ENCODE measurements at places on chromosomes 11 and 22.

DNA sequence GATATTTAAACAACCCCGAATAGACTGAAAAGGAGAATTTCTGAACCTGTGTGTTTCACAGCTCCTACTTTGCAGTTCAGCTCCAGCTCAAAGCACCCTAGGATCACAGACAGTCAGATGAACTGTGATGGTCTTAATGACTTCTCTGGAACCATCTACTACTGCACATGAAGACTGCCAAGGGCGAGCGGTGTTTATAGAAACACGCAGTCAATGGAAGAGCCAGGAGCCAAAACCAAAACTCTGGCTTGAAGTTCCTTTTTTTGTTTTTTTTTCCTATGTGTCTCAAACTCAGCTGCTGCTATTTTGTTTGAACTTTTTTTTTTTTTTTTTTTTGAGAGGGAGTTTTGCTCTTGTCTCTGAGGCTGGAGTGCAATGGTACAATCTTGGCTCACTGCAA, 382.6 kb upstream of the SYN3 start:
- no peak overlapping the region for H3K27ac ChIP-seq
- no peaks in the 10 kb centered on the region for H3K36me3 ChIP-seq
- no peaks in the 10 kb centered on the region for H3K27me3 ChIP-seq
- H3K4me3 ChIP-seq = no peak overlapping the region

DNA sequence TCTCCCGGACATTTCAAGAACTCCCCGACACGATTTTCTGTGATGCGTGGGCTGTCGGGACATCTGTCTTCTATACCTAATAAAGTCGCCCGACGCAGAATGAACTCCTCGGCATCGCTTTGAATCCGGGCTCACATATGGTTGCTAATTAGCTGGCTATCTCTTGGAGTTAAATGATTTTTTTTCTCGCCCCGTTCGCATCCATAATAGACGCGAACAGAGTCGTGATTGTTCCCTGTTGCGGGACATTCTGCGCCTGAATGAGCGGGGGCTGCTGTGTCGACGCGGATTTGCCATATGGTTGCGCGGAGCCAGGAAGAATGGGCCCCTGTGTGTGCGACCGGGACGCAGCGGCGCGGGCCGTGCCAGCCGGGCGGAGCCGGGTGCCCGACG, 16.4 kb downstream of the CDKN1C start:
- no peaks in the 10 kb centered on the region for H3K36me3 ChIP-seq
- DNase-seq = no peak
- no peaks in the 10 kb centered on the region for H3K4me1 ChIP-seq
- H3K27ac ChIP-seq = no peak overlapping the region

GRCh38 chr11:17992916-17993315, 19.9 kb downstream of the SERGEF start:
- no peak overlapping the region for H3K4me3 ChIP-seq
- no peak for DNase-seq
- no peaks in the 10 kb centered on the region for H3K27me3 ChIP-seq
- H3K36me3 ChIP-seq = no peaks in the 10 kb centered on the region
- no peak overlapping the region for H3K27ac ChIP-seq

GRCh38 chr11:96130061-96130620, 206.2 kb upstream of the MTMR2 start:
- H3K4me3 ChIP-seq = no peak overlapping the region
- H3K36me3 ChIP-seq = no peaks in the 10 kb centered on the region
- H3K27ac ChIP-seq = no peak overlapping the region

DNA sequence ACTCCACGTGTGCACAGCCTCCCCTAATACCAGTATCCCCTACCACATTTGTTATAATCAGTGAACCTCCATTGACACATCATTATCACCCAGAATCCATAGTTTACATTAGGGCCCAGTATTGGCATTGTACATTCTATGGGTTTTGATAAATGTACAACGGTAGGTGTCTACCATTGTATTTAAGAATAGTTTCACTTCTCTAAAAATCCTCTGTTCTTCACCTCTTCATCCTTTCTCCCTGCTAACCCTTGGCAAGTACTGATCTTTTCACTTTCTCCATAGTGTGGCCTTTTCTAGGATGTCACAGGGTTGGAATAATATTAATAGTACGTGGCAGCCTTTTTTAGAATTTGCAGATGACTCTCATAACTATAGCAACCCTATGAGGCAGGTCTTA, 353.8 kb downstream of the DDX10 start:
- H3K27me3 ChIP-seq = no peaks in the 10 kb centered on the region
- H3K36me3 ChIP-seq = no peaks in the 10 kb centered on the region
- H3K4me3 ChIP-seq = no peak overlapping the region

DNA sequence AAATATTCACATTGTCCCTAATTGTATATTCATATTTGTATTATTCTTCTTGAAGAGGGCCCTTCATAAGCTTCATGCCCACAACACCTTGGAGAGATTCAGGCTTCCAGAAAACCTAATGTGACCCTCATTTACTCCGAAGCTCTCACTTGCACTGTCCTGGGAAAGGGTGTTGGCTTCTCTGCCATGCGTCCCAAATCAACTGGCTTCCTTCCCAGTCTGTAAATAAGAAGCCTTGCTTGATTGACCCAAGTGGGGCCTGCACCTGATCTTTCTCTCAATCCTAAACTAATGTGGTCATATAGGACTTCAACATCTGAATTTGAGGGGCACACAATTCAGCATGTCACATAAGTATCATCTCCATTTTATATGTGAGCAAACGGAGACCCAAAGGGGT, 40.5 kb upstream of the ZBTB16 start:
- H3K4me3 ChIP-seq = no peak overlapping the region
- no peaks in the 10 kb centered on the region for H3K36me3 ChIP-seq
- no peak overlapping the region for H3K27ac ChIP-seq
- DNase-seq = no peak

GRCh38 chr22:45091254-45091854, 72.4 kb upstream of the NUP50 start:
- no peaks in the 10 kb centered on the region for H3K36me3 ChIP-seq
- H3K4me3 ChIP-seq = no peak overlapping the region
- H3K27ac ChIP-seq = no peak overlapping the region
- DNase-seq = no peak
- peaks cover 4% of the 10 kb centered on the region for H3K4me1 ChIP-seq

GRCh38 chr11:47438721-47439120, 10.2 kb downstream of the RAPSN start:
- H3K36me3 ChIP-seq = no peaks in the 10 kb centered on the region
- DNase-seq = no peak
- no peak overlapping the region for H3K27ac ChIP-seq

DNA sequence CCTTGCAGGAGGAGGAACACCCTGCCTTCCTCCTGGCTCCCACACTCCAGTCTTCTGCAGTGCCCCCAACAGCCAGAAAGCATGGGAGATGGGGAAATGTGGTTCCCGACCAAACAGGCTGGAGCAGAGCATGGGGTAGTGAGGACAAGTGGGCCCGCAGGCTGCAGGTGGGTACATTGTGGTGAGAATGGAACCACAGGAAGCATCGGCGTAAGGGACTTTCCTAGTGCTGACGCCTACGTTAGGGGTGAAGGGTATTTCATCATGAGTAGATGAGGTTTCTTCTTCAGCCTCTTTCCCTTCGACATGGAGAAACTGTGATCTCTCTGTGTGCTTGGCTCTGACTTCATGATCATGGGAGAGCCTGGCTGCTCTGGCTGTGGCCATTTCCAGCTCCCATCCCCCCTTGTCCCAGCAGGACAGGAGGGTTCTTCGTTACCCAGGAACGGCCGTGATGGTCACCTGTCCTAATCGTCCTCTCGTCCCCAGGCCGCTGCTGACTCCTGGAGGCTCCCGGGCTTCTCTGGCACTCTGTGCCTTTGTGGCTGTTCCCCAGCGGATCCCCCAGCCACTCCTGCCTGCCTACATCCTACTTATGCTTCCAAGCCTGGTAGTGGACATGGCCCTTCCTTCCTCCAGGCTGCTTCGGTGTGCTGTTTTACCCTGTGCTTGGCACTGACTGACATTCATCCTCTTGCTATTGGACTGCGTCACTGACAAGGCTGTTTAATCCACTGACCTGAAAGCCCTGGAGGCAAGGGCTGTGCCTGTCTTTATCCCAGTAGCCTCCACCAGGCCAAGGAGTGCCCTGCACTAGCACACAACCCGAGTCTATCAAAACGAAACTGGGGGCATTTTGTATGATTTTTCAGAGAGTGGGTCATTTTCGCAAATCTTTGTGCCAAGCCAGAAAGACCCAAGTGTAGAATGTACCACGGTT, 65.2 kb upstream of the CECR2 start:
- H3K27ac ChIP-seq = no peak overlapping the region
- no peaks in the 10 kb centered on the region for H3K4me1 ChIP-seq
- no peaks in the 10 kb centered on the region for H3K36me3 ChIP-seq
- DNase-seq = no peak
- H3K27me3 ChIP-seq = no peaks in the 10 kb centered on the region

- H3K4me1 ChIP-seq = no peaks in the 10 kb centered on the region
- no peaks in the 10 kb centered on the region for H3K27me3 ChIP-seq
- no peak overlapping the region for H3K4me3 ChIP-seq
- no peak overlapping the region for H3K27ac ChIP-seq
- no peak for DNase-seq
- no peaks in the 10 kb centered on the region for H3K36me3 ChIP-seq
These were observed 53.4 kb downstream of the XRRA1 start for GRCh38 chr11:74895340-74896116.

DNA sequence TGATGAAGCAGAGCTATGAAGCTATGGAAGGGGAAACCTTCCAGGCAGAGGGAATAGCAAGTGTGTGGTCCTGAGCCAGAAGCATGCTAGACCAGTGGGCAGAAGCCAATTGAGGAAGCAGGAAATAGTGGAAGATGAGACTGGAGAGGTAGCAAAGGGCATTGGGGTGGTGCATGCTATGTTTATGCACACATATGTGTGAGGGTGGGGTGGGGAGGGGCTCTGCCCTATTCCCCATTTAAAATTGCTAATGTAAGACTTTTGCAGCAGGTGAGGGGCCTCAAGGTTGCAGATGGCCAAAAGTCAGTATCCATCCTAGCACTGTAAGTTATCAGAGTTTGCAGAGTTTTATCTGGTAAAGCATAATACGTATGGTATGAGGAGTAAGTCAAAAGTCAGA, 626.6 kb upstream of the KIRREL3 start:
- no peaks in the 10 kb centered on the region for H3K36me3 ChIP-seq
- no peaks in the 10 kb centered on the region for H3K4me1 ChIP-seq
- H3K4me3 ChIP-seq = no peak overlapping the region
- no peaks in the 10 kb centered on the region for H3K27me3 ChIP-seq
- no peak overlapping the region for H3K27ac ChIP-seq

GRCh38 chr22:39299829-39300178, 19.6 kb downstream of the RPL3 start:
- no peak for DNase-seq
- peak overlapping the region; percentile 44 for H3K4me3 ChIP-seq
- H3K27me3 ChIP-seq = peaks cover 30% of the 10 kb centered on the region
- peak overlapping the region; percentile 67 for H3K27ac ChIP-seq

- no peak for DNase-seq
- no peaks in the 10 kb centered on the region for H3K27me3 ChIP-seq
- H3K4me3 ChIP-seq = no peak overlapping the region
- no peak overlapping the region for H3K27ac ChIP-seq
- no peaks in the 10 kb centered on the region for H3K36me3 ChIP-seq
These were observed 6.5 kb upstream of the CYB5R3 start for GRCh38 chr22:42655693-42656092.

DNA sequence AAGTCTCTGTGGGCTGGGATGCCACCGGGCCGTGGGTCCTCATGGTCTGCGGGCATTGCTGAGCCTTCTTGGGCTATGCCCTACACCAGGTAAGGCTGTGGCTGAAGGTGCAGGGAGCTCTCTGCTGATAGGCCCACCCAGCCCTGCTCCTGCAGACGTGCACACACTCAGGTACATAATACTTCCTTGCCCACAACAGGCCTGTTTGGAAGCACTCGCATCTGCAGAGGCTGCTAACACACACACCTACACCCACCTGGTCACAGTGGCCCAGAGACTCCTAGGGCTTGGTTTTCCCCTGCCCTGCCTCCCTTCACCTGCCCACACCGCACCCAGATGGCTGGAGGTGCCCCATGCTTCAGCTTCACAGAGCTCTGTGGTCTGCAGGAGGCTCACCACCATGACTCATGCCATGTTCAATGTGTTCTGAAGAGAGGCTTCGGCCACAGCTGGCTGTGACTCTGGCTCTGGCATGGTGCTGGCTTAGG, 72.8 kb upstream of the KCNQ1OT1 start:
- H3K36me3 ChIP-seq = no peaks in the 10 kb centered on the region
- no peaks in the 10 kb centered on the region for H3K27me3 ChIP-seq
- H3K27ac ChIP-seq = no peak overlapping the region
- H3K4me3 ChIP-seq = no peak overlapping the region

DNA sequence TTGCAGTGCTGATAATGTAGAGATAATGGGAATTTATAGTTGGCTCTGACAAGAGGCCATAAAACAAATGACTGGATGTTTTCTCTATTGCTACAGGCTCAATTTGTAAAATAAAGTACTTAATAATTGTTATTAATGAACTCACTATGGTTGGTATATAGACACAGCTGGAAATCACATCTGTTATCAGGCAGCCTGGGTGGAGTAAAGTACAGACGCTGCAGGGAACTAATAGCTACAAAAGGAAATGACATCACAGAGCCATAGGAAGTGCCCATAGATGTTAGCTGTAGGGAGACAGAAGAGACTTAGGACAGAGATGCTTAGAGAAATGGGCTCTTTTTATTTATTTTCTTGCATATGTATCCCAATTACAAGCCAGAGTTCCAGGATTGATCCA, 81.0 kb upstream of the SNX19 start:
- H3K36me3 ChIP-seq = no peaks in the 10 kb centered on the region
- no peak for DNase-seq
- H3K4me1 ChIP-seq = peaks cover 11% of the 10 kb centered on the region
